CD4-positive, alpha-beta T cell treated with Interleukin-17A for 1 hour (primary cell): ENCODE measurements at places on chromosomes 11 and 22.

DNA sequence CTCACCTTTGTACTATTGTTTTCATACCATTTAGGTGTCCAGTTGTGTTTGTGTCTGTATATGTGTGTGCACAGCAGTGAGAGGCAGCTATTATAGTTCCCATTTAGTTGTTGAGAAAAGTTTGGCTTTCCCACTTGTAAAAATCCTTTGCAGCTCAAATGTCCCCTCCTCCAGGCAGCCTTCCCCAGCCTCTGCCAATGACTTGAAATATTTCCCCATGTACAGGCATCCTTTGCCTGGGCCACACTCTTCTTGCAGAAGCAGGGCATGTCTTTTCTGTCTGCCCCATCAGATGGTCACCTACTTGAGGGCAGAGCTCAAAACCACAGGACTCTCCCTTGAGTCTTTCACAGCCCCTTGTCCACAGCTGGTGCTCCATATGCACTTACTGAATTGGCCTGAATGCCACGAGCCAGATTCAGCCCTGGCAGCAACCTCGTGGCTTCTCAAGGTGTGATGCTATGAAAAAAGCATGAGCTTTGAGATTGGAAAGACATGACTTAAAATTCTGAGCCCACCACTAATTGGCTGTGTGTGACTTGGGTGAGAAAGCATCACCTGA lies 39.3 kb downstream of the MYEOV start:
- no peak for DNase-seq

GRCh38 chr11:71311928-71312510 lies 59.6 kb upstream of the SHANK2 start:
- no peak for DNase-seq

DNA sequence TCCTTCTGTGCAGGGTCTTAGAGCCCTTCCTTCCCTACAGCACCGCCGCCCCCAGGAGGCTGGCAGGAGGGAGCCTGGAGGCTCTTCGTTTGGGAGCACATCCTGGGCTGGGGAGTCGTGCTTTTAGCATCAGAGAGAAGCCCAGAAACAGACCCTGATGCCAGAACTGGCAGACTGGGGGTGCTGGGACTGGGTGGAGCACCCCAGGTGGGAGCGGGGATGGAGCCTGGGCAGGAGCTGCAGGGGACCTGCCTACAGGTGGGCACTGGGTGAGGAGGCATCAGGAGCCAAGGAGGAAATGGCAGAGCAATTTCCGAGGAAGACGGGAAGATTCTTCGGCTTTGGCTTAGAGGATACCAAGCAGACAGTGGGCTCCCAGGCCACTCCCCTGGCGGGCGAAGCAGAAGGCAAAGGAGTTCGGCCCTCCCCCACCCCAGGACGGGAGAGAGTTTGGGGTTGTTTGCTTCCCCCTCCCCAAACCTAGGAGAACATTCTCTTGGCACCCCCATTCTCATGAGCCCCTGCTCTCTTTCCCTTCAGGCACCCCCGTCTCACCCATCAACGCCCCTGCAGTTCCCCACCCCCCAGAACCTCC lies 1.1 kb downstream of the SYT7 start:
- no peak for DNase-seq

DNA sequence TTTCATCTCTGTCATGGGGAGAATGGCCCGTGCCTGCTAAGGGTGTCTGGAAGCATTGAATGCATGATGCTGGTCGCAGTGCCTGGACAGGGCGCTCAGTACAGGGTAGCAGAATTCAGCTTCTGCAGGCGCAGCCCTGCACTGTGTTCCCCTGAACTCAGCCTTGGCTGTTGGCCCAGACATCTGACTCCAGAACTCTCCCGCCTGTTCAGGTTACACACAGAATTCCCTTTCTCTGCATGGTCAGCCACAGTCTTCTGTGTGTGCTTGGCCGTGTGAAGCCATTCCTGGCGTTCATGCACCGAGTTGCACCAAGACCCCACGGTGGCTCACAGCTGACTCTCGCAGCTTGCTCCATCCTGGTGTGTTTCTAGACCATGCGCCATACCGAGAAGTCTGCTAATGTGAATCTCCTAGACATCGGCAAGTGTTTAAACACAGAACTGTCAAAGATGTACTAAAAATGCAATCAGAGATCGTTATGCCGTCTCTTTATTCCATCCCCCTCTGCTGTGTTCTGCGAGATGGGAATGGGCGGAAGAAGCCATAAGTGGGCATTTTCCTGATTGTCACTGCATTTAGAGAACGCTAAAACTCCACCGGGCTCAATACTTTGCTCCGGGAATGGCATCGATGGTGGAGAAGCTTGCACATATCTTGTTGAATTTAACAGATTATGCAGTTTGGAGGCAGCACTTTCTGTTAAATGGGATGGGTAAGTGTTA lies 55.6 kb downstream of the MPPED1 start:
- DNase-seq: no peak

- no peak for DNase-seq
Observed at GRCh38 chr11:128405112-128405511, 182.2 kb downstream of the ETS1 start.

- no peak for DNase-seq
Observed at GRCh38 chr11:106017093-106017492, 4.9 kb downstream of the MSANTD4 start.

DNA sequence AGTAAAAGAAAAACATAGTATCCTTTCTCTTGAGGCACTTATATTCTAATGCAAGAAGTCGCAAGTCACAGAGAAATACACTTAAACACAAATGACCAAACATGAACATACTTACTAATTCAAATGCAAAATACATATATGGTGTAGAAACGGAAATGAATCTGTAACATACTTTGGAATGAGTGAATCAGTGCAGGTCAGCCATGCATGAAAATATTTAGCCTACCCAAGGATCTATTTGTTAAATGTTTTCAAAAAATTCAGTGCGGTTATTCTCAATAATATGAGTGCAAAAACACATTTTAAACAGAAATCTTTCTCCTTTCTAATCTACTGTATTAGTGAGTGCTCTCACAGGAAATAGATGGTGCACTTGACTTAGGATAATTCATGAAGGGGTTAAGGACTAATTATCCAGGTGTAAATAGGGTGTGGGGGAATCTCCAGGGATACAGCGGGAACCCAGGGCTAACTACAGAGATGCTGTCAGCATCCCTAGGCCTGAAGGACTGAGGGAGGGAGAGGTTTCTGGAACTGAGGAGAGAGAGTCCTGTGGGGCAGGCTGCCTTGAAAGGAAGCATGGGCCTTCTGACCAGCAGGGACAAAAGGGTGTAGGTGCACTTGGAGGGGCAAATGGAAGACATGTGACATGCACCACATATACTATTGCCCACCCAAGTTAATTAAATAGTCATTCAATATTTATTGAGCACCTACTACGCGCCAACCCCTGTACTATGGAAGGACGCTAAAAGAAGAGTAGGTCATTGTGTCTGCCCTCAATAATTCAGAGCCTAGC lies 139.2 kb downstream of the MAML2 start:
- DNase-seq: no peak

DNA sequence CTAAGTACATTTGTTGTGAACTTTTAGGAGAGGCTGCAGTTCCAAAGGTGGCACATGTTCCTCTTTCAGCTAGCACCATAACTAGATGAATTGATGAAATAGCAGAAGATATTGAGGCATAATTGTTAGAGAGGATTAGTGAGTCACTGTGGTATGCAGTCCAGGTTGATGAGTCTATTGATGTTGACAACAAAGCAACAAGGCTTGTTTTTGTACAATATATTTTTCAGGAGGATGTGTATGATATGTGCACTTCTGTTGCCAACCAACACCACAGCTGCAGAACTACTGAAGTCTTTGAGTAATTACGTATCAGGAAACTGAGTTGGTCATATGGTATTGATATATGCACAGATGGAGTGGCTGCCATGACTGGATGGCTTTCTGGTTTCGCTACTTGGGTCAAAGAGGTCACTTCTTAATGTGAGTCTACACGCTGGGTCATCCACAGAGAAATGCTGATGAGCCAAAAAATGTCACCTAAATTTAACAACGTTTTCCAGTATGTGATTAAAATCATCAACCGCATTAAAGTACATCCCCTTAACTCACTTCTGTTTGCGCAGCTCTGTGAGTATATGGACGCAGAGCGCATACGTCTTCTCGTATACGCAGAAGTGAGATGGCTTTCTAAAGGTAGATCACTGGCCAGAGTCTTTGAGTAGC lies 261.3 kb upstream of the ANO5 start:
- no peak for DNase-seq

- no peak for DNase-seq
Observed at GRCh38 chr11:118132385-118133151, 20.1 kb downstream of the SCN4B start.

DNA sequence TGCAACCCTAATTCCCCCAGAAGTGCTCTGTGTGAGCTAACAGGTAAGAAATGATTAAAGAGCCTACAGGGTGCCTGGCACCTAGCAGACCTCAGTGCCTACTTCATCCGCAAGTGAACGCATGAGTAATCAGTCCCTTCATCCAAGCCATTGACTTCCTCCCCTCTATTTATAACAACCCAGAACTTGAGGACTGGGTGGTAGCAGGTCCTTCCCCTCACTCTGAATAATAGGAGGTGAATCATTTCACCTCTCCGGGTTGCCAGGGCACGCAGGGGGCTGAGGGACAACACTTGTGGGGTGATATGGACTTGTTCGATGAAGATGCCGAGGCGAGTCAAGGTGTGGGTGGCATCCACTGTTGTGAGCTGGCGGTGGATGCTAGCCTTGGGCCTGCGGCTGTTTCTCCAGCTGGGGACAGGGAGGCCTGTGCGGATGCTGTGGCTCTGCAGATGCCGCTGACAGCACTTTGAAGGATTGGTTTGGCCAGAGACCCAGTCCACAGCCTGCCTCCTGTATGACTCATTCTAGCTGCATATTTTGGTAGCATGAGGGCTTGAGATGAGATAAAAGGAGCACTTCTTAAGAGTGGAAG lies 11.7 kb upstream of the SORL1-AS1 start:
- DNase-seq: peak; percentile 72

DNA sequence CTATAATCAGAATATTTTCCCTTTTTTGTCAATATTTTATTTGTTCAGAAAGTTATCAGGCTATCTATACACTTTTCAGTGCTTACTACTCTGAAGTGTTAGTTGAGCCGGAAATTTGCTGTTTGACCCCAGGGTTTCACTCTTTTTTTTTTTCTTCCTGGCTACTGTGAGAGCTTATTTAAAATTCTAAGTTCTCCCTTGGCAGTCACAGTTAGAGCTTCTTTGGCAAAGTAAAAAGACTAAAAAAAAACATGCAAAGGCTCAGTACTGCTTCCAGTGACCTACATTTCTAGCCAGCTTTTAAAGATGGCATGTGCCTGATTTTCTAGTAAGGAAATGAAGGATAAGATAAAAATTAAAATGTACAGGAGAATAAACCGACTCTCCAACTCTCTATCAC lies 48.4 kb downstream of the ELP4 start:
- DNase-seq: no peak

GRCh38 chr11:35088676-35089075 lies 50.3 kb upstream of the CD44 start:
- no peak for DNase-seq

DNA sequence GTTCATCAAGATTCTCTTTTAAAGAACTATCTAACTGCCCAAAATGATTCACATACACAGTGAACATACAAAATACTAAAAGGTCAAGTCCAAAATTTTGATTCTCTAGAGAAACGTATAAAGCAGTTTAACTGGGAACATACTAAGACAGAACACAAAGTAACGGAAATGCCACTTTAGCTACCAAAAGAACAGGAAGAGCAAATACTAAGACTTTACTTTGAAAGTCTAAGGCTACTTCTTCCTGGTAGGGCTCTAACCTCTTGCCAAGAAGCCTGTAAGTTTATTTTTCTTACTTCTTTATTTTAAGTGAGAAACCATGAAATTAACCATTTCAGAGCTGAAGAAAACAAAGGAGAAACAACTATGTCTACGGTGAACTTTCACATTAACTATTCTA lies 6.2 kb downstream of the PICALM start:
- DNase-seq: peak; percentile 45

DNA sequence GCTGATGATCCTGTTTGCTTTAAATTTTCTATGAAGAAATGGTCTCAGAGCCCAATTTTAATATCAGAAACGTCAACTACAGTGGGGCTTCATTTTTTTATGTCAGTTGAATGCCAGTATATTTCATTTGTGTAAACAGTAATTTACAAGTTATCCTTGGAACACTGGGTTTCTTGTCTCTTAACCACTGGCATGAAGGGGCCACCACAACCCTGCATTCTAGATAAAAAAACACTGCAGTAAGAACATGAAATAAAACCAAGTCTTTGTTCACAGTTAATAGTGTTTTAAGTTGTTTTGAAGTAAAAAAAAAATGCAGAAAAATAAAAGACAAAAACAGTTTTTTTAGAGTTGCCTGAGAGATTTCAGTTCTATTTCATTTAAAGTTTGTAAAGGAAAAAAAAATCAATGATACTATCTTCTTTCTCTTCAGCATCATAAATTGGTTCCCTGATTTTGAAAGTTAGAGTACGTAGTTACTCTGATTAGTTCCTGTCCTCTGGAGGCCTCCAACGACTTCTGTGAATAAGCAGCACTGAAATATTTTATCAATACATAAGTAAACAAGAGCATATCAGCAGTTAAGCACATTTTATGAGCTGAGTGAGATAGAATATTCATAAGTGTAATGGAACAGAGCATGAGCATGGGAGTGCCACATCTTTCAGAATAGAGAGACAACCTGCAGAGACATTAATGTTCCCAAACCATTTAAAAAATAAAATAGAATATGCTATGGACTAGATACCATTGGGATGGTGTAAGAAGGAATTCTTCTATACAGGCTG lies 7.8 kb upstream of the DDI1 start:
- no peak for DNase-seq

GRCh38 chr11:111703576-111703975 lies 62.6 kb downstream of the PPP2R1B start:
- no peak for DNase-seq

DNA sequence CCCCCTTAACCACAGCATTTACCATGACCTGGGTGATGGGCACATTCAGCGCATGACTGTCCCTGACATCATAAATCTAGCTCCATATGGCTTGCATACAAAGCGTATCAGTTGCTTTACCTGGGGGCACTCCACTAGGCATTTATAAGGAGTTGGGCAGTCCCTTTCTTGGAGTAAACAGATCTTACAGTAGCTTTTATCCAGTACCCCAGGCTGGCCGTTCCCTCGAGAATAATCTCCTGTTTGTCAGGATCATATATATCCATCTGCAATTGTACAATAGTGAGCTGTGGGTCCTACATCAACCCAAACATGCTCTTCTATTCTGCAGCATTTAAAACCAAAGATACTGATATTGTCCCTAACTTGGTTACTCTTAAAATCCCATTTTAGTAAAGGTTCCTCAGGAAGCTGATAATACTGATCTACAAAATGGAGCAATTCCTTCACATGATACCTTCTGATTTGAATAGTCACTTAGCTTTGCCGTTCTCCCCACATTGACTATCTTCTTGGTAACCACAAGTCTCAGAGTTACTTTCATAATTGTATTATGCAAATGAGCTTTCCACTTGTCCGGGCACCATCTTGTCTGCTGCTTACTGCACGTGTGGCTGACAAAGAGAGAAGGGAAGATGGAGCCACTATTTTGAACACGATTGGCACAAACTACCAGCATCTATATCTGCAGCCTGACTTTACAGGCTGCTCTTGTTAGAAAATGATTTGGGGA lies 205.0 kb downstream of the CWF19L2 start:
- no peak for DNase-seq

GRCh38 chr22:47172771-47173534 lies 410.5 kb downstream of the TBC1D22A start:
- DNase-seq: no peak
